ENCODE measurements at places on chromosomes 5 and 9. TPM values are rescaled to one million over a fixed set of nuclear protein-coding genes. Genes with fewer than 3 reads are reported as not detected.

DNA sequence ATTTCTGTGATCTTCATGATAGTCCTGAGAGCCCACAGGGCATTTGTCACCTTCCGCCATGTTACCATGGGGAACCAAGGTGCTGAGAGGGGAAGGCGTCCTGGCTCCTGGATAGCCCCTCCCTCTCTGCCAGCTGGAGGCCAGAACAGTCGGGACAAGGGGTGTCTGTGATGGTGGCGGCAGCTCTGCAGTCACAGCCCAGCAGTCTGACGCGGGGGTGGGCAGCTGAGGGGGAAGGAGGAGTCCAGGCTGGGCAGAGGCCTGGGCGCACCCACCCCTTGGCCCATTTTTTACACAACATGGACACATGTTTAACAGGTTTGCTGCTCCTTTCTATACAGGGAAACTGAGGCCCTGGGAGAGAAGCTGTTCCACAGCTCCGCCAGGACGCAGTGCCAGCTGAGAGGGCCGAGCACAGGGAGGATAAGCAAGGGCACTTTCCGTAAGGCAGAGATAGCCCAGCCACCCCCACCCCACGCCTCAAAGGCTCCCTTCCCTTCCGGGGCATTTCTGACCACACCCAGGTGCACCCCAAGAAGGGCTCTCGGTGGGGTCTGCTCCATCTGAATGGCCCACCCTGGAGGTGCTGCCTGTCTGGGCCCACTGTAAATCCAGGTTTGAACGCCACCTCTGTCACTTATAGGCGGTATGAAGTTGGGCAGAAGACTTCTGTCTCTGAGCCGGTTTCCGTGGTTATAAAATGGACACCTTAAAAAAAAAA, 17.1 kb downstream of the LRRC8A start:
- no peak for DNase-seq

DNA sequence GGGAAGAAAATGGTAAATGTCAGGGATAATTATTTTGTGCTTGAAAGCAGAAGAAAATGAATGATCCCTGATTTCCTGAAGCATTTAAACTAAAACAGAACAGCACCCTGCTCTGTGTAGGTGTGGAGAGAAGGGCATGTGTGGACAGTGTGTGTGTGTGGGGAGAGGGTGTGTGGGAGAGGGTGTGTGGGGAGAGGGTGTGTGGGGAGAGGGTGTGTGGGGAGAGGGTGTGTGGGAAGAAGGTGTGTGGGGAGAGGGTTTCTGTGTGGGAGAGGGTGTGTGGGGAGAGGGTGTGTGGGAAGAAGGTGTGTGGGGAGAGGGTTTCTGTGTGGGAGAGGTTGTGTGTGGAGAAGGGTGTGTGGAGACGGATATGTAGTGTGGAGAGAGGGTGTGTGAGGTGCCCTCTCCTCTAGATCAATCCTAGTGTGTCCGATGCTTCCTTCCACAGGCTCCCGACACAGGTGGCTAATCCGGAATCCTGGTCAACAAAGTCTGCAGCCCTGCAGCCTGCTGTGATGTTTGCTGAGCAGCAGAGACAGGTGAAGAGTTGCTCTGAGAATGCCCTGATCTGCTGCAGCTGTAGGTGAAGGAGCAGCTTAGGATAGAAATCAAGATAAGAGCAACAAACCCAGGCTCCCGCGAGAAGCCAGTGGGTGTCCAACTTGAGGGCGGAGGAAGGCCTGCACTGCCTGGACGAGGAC, 15.5 kb downstream of the IRX4 start:
- no peak for DNase-seq

- DNase-seq = no peak
These were observed 113.4 kb upstream of the ASTN2 start for GRCh38 chr9:117528225-117528624.

The SPATA31A3 gene
- not detected for total RNA-seq

The FPGS gene
- 105 TPM for total RNA-seq

- peak; percentile 66 for DNase-seq
These were observed 984 bp downstream of the STXBP1 start for GRCh38 chr9:127612939-127613582.

The MAP1B gene
- total RNA-seq = 16.3 TPM

The CNTNAP3 gene
- 3.4 TPM for total RNA-seq

- DNase-seq = no peak
These were observed 1.6 kb downstream of the IRX4 start for GRCh38 chr5:1881098-1881572.

DNA sequence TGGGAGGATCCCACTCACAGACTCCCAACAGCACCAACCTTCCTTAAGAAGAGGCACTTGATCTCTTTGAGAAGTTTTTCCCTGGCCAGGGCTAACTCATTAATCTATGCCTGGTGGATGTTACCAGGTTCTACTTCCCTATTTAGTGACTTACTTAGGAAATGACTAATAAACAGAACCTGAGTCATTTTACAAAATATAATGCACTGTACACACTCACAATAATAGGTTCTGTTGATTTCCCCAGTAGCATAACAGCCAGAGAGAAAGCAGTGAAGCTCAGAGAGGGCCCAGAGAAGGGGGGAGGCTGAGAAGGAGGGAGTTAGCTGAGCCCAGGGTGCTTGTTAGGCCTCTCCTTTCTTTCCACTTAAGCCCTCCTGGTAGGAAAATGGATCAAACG, 27.1 kb downstream of the FRMD3 start:
- no peak for DNase-seq

DNA sequence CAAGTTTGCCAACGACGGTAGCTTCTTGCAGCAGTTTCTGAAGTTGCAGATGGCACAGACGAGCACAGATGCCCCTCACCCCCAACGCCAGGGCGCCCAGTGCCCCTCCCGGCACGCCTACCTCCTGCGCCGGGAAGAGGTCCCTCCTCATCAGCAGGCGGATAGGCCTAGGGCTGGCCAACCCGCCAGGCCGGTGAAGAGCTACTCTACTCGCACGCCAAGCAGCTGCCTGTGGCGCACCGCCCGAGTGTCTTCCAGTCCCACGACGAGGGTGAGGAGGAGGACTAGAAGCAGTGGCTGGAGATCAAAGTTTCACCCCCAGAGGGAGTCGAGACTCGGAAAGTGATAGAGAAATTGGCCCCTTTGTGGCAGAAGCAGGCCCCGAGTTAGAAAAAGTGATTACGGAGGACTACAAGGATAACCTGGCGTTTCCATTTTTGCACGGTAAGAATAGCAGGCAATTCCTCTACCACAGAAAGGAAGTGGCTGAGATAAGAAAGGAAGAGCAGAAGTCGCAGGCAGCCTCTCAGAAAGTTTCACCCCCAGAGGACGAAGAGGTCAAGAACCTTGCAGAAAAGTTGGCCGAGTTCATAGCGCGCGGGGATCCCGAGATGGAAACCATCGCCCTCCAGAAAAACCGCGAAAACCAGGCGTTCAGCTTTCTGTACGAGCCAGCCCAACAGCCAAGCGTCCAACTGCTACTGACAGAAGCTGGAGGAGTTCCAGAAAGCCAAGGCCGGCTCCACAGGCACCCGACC, 170.4 kb downstream of the HINT1 start:
- no peak for DNase-seq

DNA sequence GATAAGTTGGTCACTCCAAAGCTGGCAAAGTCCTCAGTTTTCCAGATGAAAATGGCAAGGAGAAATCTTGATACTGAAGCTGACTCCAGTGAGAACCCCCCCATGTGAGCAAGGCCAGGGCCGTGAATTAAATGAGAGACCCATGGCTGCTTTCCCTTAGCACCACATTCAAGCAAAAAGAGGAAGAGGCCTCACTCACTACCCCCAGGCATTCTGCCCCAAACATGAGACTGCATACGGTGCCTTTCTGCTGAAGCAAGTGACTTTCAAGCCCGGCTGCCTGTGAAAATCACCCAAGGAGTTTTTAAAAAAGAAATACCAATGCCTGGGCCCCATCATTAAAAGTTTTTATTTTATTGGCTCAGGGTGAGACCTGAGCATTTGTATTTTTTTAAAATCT, 66.9 kb downstream of the TMEM252 start:
- DNase-seq = no peak

DNA sequence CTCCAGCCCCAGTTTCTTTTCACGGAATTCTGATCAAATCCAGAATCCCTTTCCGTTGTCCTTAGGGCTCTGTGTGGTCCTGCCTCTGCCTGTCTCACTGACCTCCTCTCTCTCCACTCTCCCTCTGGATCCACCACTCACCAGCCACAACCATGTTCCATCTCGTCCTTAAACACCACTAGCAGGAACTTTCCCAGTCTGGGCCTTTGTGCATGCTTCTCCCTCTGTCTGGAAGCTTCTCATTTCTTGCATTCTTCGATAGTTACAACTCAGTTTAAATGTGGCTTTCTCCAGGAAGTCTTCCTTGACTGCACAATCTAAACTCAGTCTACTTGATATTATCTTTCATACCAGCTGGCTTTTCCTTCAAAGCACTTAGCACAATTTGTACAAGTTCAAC, 117.7 kb upstream of the MSX2 start:
- no peak for DNase-seq

The CMYA5 gene
- total RNA-seq = 3.1 TPM

The DMGDH gene
- 1.9 TPM for total RNA-seq

DNA sequence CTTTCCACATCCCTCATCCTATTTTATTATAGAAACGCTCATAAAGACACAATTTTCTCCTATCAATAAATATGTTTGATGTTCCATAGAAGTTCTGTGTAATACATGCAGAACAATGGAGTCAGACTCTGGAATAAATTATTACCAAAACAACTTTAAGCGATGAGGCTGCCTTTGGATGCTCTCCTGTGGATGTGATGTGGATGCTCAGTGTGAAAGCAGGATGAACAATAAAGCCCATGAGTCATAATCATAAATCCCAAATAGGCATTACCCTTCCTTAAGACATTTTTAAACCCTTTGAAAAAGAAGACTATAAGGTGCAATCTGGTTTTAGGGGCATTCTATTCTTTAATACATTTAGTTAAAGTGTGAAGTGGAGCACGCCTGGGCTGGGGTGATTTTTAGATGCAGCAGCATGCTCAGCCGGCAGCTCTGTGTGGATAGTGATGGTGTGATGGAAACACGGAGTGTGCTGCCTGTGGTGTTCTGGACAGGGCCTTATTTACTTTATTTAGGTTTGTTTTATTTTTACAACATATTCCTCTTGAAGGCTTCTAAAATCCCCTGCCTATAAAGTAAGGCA, 991.4 kb downstream of the PTPRD start:
- no peak for DNase-seq

The PCDHB9 gene
- 0.40 TPM for total RNA-seq

The ACTBL2 gene
- total RNA-seq = not detected

The MLANA gene
- total RNA-seq = not detected

GRCh38 chr9:31168161-31168560, 1216.3 kb upstream of the ACO1 start:
- no peak for DNase-seq

The GRM6 gene
- total RNA-seq = not detected

The TSSK1B gene
- not detected for total RNA-seq

DNA sequence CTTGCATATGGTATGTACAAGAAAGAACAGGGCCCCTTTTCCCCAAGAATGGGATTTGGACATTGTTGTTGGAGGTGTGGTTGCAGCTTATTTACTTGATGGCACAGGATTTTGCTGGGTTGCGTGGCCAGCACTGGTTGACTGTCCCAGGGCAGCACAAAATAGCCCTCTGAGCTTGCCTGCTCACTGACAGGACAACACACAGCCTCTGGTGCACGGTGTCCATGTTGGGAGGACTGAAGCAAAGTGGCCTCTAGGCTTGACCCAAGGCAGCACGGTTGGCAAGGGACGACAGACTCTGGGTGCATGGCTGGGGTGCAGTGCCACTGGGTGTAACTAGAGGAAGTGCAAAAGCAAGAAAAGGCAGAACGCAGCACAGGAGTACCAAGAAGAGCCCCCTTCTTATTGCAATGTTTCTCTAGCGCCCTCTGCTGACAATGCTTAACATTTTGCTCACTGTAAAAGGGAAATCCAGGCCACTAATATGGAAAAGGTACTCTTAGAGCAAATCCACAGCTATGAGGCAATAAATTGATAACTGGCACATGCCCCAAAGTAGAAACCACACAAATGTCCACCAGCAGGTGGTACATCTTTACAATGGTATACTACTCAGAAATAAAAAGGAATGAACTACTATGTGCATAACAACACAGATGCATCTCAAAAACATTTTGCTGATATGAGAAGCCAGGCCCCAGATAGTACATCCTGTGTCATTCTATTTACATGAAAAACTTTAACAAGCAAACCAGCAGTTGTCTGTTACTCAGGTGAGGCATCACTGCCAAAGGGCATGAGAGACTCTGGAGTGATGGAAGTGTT, 47.4 kb upstream of the BARX1 start:
- DNase-seq = no peak

- no peak for DNase-seq
These were observed 100.3 kb downstream of the FBXW11 start for GRCh38 chr5:171906066-171906570.

GRCh38 chr5:129689045-129689444, 58.8 kb upstream of the MINAR2 start:
- DNase-seq = no peak

DNA sequence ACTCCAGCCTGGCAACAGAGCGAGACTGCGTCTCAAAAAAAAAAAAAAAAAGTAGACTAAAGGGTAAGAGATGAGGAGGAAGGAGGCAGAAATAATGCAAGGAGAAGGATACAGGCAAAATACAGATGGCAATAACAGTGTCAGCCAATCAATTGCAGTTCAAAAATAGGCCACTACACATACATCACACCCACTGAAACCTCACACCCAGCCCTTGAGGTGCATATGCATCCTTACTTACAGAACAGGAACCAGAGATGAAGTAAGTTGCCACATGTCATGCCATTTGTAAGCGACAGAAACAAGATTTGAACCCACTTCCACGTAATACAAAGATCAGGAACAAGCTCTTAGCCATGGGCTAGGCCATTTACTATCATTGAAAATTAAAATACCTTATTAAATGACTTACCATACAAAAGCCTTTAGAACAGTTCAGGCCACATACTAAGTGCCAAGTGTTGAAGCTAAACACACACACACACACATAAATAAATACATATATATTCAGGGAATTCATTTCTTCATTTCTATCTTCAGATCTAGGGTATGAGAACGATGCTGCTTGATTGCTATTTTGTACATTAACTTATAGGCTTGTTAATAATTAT, 98.4 kb downstream of the FNBP1 start:
- DNase-seq = no peak

DNA sequence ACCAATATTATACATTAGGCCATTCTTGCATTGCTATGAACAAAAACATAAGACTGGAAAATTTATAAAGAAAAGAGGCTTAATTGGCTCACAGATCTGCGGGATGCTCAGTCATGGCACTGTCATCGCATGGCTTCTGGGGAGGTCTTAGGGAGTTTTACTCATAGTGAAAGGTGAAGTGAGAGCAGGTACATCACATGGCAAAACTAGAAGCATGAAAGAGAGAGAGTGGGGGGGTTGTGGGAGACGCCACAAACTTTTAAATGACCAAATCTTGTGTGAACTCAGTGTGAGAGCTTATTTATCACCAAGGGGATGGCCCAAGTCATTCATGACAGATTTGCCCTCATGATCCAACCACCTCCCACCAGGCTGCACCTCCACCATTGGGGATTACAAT, 398.3 kb upstream of the EDIL3 start:
- DNase-seq = no peak

The SH2D3C gene
- 3.7 TPM for total RNA-seq

GRCh38 chr9:38318759-38319495, 73.6 kb upstream of the ALDH1B1 start:
- DNase-seq = no peak

Data from Peyer's patch (tissue), 4 donors.